ENCODE measurements at places on chromosomes 13 and 19.

- DNase-seq: no peak
Measured at GRCh38 chr13:33496336-33496735, 210.8 kb upstream of the STARD13 start.

DNA sequence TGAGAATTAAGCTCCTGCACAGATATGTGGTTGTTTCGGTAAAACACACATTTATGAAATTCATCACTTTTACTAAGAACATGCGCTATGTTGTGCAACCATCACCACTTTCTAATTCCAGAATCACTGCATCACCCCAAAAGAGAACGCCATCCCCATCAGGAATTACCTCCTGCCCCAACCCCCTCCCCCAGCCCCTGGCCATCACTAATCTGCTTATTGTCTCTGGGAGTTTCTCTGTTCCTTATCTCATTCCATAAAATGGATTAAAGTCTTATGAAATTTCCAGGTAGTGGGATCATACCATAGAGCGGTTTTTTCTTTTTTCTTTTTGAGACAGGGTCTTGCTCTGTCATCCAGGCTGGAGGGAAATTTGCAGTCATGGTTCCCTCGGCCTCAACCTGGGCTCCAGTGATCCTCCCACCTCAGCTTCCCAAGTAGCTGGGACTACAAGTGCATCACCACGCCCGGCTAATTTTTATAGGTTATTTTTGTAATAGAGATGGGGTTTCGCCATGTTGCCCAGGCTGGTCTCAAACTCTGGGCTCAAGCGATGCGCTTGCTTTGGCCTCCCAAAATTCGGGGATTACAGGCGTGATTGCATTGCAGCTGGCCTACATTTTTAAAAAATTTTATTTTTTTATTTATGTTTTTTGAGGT, 3.5 kb downstream of the ZSCAN5B start:
- DNase-seq: no peak

- DNase-seq: no peak
Measured at GRCh38 chr13:70107125-70107497, 515 bp upstream of the ATXN8OS start.

GRCh38 chr19:38385804-38386257, 2.0 kb downstream of the GGN start:
- DNase-seq: no peak

DNA sequence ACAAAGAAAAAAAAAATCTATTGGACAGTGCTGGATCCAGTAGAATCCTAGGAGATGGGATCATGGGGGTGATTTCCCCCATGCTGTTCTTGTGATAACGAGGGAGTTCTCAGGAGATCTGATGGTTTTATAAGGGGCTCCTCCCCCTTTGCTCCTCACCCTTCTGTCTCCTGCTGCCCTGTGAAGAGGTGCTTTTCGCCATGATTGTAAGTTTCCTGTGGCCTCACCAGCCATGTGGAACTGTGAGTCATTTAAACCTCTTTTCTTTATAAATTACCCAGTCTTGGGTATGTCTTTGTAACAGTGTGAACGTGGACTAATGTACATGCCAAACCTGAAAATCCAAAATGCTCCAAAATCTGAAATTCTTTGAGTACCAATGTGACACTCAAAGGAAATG, 45.5 kb downstream of the ARHGEF7 start:
- no peak for DNase-seq

GRCh38 chr13:94623316-94623715, 21.7 kb downstream of the GPR180 start:
- no peak for DNase-seq

- no peak for DNase-seq
Measured at GRCh38 chr19:58357481-58358145, 4.3 kb upstream of the A1BG start.

GRCh38 chr13:21960108-21960507, 289.2 kb downstream of the FGF9 start:
- DNase-seq: no peak

- peak; percentile 82 for DNase-seq
Measured at GRCh38 chr19:940591-941291, 14.9 kb downstream of the ARID3A start.

- no peak for DNase-seq
Measured at GRCh38 chr19:47155148-47155547, 24.5 kb downstream of the SAE1 start.

DNA sequence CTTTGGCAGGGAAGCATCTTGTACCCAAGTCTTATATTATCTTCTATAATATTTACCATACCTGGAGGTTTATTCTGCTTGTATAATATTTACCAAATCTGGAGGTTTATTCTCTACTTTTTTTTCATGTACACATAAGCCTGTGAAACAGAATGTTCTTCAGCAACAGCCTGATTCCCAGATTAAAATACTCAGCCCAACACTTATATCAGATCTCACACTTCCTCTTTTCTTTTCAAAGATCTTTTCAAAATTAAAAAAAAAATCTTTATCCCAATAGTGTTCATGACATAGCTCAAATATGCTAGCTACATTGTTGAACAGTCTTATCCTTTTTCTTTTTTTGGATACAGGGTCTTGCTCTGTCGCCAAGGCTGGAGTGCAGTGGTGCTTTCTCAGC, 300.7 kb downstream of the LMO7 start:
- no peak for DNase-seq

DNA sequence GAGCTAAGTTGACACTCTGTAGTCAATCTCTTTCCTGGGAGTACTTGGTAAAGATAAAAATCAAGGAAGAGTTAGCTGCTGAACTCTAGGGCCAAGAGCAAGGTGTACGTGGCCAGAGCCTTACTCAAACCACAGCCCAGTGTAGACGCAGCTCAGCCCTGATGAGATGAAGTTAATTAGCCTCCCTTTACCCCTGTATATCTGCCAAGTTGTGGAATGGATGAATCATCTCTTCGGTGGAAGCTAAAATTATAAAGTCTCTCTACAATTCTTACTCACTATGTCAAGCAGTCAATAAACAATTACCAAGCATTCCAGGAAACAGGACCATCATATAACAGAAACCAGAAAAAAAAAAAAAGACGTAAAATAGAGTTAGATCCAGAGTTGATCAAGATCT, 146.9 kb upstream of the UFM1 start:
- DNase-seq: no peak

DNA sequence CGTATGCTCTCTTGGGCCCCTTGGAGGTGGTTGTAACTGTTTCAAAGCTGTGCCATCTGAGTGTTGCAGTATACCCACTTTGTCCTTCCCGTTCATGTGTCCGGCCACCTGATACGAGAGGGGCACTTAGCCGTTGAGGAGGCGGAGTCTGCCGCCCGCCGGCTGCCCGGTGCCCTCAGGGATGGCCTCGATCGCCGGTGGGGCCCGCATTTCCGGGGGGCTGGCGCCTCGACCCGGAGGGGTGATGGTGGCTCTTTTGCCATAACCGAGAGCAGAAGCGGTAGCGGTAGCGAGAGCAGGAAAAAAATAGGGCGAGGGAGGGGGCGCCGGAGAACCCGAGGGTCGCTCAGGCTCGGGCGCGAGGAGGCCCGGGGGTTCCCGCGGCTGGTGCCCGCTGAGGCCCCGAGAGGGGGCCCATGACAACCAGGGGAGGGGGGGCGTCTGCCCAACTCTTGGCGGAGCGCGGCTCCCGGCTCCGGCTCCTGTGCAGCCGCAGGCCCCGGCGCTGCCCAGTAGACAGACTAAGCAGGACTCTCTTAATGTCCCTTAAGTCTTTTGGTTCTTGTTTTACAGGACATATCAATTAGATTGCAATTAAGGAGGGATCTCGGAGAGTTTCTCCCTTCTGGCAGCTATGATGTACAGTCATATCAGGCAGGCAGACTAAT, 342.7 kb upstream of the SGCG start:
- no peak for DNase-seq

GRCh38 chr19:33646306-33646705, 24.6 kb downstream of the CHST8 start:
- no peak for DNase-seq

DNA sequence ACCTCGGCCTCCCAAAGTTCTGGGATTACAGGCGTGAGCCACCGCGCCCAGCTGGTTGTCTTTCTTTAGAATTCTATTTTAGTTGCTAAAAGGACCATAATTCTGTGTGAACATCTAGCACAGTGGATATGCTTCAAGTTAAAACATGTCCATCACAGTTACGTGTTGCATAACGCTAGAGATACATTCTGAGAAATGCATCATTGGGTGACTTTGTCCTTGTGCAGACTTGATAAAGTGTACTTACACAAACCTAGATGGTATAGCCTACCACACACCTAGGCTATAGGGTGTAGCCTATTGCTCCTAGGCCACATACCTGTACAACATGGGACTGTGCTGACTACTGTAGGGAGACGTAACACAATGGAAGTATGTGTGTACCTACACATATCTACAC, 35.4 kb downstream of the DOCK9 start:
- DNase-seq: no peak

GRCh38 chr19:5536337-5536894, 31.3 kb downstream of the TINCR start:
- DNase-seq: peak; percentile 72

DNA sequence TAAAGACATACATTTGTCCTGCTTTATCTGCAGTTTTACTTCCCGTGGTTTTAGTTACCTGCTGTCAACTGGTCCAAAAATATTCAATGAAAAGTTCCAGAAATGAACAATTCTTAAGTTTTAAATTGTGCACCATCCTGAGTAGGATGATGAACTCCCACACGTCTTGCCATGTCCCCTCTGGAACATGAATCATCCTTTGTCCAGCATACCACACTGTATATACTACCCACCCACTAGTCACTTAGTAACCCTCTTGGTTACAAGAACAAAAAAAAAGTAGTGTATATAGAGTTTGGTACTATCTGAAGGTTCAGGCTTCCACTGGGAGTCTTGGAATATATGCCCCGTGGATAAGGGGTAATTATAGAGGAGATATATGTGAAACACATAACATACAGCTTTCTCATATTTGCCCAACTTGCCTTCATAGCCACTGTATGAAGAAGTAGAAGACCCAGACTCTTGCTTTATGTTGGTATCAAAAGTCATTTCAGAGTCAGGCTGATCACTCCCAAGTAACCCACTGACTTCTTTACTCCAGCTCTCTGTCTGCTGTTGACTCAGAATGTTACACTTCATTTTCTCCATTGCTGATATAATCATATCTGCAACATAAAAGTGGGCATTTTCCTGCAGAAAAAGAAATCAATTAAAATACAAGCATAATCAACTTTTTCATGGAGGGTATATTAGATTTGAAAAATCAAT, 19.3 kb downstream of the RUBCNL start:
- no peak for DNase-seq

- no peak for DNase-seq
Measured at GRCh38 chr19:1843646-1844394, 4.5 kb downstream of the REXO1 start.

DNA sequence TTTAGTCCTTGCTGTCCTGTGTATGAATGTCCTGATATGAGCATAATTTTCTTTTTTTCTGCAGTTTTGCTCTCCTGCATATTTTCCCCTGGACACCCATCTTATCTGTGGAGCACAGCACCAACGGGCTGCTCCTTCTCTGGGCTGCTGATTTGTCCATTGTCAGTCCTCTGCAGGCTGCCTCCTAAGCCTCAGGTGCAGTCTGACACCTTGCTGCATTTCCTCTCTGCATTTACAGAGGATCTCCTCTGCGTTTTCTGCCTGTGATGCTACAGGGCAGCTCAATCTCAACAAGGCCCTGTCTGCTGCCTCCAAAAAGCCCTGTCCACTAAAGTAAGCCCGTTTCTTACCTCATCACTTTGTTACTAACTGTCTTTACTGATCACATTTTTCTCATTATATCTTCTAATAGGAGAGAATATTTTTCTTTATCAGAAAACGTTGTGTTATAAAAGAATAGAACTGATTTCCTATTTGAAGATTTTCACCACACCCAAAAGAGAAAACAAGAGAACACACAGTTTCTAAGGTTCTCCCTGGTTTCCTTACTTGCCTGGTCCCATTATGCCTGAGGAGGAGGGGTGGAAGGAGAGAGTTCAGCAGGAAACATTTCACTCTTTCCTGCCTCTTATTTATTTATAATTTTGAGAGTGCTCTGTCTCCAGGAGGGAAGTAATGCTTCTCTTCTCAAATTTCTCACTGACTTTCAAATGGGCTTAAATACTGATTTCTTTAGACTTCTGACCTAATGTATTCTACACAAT, 65.6 kb upstream of the TDRD3 start:
- DNase-seq: no peak

GRCh38 chr13:59477011-59477410, 686.7 kb downstream of the DIAPH3 start:
- DNase-seq: no peak

DNA sequence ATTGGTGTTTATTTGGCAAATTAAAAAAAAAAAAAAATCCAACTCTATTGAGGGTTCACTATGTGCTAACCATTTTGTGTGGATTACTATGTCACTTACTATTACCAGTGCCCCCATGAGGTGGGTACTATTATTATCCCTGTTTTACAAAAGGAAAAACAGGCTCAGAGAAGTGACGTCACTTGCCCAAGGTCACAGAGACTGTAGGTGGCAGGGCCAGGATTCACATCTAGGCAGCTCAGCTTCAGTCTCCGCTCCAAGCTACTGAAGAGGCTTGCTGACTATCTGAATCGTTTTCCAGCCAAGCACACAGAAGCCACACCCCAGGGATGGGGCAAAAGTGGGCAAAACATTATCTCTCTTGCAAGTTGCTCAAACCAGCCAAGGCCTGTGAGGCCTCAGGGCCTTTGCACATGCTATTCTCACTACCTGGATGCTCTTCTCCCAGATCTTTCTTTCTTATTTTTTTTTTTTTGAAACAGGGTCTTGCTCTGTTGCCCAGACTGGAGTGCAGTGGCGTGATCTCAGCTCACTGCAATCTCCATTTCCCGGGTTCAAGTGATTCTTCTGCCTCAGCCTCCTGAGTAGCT, 4.8 kb upstream of the ANGPTL8 start:
- DNase-seq: no peak

GRCh38 chr13:97627566-97627965, 193.6 kb downstream of the RAP2A start:
- no peak for DNase-seq

DNA sequence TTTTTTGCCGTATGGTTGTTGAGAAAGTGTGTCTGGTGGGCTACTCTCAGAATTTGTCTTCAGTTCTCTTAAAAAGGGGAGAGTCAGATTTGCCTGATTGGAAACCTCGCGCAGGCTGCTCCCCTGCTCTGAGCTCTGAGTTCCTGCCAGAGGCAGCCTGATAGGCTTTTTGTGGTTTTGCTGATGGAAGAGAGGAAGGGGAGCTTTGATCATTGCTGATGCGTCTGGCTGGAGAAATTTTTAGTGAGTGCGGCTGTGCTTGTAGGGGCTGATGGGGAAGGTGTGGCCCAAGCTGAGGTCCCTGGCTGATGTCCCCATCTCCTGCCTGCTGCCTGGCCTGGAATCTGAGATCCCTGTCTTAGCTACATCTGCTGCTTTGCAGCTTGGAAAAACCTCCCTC, 2.8 kb downstream of the CHST8 start:
- DNase-seq: no peak

GRCh38 chr19:10516064-10516385, 1.2 kb downstream of the S1PR5 start:
- DNase-seq: no peak

- DNase-seq: no peak
Measured at GRCh38 chr13:97234742-97235141, 12.6 kb downstream of the MBNL2 start.

- no peak for DNase-seq
Measured at GRCh38 chr13:26722321-26722720, 38.3 kb downstream of the GPR12 start.

- no peak for DNase-seq
Measured at GRCh38 chr19:6999933-7000332, 21.3 kb downstream of the MBD3L2B start.

Data from amygdala (tissue), 56 donors.